Globus pallidus (tissue), 1 donor: ENCODE measurements at places on chromosomes 7 and 10.

GRCh38 chr10:44862006-44862751 is 49.0 kb upstream of the TMEM72 start:
- DNase-seq: no peak

DNA sequence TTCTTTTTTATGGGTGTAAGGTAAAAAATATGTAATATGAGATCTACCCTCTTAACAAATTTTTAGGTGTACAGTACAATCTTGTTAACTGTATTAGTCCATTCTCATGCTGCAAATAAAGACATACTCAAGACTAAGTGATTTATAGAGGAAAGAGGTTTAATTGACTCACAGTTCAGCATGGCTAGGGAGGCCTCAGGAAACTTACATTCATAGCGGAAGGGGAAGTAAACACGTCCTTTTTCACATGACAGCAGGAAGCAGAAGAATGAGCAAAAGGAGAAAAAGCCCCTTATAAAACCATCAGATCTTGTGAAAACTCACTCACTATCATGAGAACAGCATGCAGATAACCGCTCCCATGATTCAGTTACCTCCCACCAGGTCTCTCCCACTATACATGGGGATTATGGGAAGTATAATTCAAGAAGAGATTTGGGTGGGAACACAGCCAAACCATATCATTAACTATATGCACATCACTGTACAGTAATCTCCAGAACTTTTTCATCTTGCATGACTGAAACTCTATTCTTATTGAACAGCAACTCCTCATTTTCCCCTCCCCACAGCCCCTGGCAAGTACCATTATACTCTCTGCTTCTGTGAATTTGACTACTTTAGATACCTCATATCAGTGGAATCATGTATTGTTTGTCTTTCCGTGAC is 127.4 kb downstream of the WNT2 start:
- DNase-seq: no peak

- no peak for DNase-seq
These were observed 55.5 kb upstream of the SLC35G1 start for GRCh38 chr10:93838278-93838677.

- DNase-seq: no peak
These were observed 1.8 kb downstream of the TLX1 start for GRCh38 chr10:101132636-101133473.

GRCh38 chr7:39432807-39433416 is 133.3 kb upstream of the YAE1 start:
- no peak for DNase-seq

DNA sequence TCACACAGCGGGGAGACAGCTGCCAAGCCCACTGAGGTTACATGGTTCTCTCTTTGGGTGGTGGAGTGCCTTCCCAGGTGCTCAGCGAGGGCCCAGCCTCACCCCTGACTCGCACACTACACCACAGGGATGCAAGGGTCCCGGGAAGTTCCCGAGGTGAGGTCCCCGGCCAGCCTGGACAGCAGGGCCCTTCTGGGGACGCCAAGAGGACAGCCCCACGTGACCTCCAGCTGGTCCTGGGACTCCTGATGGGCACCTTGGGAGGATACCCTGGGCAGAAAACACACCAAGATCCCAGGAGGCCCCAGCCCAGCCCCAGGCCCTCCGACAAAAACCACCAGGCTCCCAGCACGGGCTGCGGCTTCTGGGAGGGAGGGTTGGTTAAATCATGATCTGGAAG is 8.3 kb downstream of the MICALL2 start:
- no peak for DNase-seq

DNA sequence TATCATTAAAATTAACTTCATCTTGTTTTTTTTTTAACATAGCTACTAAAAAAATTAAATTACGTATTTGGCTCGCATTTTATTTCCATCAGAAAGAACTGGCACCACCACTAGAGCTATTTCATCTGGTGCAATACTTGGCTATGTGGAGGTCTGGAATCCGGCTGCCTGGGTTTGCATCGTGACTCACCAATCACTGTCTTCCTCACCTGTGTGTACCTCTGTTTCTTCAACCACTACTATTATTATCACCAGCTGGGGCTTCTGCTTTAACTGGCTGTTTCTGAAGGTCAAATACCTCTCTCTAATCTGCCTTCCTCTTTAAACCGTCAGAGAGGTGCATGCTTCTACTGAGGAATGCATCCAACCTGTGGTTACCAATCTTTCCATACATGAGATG is 6.5 kb downstream of the WDR91 start:
- no peak for DNase-seq

- no peak for DNase-seq
These were observed 5.4 kb upstream of the STK17A start for GRCh38 chr7:43577485-43577951.

DNA sequence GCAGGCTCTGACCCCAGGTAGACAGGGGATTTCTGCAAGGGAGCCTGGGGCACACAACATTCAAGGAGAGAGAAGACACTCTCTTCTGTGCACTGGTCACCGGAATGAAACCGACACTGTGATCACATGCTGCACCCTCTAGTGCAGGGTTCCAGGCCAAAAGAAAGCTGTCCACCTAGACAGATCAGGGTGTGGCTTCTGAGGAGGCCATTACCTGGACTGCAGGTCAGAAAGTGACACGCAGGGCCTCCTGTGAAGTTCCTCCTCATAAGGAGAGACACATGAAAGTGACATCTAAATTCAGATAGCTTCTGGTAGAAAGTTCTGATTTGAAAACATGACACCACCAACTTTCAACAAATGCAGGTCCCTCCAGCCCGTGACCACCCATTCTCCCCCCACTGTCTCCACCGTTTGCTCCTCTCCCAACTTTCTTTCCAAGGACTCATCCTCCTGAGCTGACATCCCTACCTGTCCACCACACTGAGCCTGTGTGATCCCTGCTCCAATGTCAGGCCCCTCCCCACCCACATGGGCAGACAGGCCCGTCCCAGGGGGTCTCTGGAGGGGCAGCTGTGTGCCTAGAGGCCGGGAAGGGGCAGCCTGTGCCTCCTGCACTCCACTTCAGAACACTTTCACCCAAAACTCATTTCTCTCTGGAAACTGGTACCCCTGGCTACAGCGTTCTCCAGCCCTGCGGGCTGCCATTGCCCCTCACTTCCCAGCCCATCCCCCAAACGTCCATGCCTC is 198.0 kb downstream of the TNS3 start:
- DNase-seq: no peak

GRCh38 chr10:113187063-113187777 is 237.2 kb downstream of the TCF7L2 start:
- DNase-seq: peak; percentile 73

DNA sequence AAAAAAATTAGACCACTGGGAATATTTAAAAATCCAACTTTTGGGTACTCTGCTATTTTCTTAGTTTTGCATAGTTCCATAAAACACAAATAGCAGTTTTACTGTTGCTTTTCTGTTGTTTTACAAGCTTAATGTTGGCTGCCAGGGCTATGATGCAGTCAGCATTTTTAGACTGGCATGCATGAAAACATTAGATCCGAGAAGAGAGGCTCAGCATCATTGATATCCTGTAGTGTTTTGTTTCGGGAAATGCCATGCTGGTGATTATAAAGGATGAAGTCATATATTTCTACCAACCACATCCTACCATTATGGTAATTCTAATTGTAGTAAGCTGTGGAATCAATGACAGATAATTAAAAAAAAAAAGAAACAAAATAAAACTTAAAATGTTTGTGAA is 104.6 kb downstream of the MBL2 start:
- DNase-seq: no peak

DNA sequence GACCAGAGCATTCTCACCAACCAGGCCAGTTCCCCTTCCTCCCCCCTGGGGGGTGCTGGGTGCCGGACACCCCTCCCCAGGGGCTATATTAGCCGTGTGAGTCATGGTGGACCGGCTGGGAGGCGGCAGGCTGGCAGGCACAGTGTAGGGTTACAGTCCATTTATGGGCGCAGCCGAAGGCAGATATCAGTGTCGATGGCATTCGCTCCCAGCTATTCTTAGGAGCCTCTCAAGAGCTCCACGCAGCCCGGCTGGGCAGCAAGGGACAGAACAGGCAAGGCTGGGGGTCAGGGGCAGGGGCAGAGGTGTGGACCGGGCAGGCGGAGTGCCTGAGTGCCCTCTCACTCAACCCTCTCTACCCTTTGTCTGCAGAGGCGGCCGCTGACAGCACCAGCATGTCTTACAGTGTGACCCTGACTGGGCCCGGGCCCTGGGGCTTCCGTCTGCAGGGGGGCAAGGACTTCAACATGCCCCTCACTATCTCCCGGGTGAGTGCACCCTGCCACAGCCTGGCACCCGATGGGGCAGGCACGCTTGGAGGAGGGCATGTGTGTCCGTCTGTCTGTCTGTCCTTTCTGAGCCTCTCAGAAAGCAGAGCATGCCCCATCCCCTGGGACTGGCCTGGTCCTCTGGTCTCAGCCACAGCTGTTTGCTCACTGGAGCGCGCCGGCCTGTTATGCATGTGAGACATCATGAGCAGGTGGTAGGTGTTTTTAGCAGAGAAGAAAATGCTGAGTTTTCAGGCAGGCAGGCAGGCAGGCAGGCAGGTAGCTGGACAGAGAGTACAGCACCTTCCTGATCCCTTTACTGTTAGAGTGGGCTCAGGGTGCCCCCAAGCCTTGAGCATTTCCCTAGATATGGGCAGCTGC is at the start of gene LDB3:
Gene LDB3, plus strand, starts transcription at position 215 of the 869 bp plus-strand sequence. Its CDS starts 181 bp downstream, at position 396.
- peak; percentile 45 for DNase-seq

- no peak for DNase-seq
These were observed 18.1 kb upstream of the ZC3HAV1 start for GRCh38 chr7:139127648-139128047.

DNA sequence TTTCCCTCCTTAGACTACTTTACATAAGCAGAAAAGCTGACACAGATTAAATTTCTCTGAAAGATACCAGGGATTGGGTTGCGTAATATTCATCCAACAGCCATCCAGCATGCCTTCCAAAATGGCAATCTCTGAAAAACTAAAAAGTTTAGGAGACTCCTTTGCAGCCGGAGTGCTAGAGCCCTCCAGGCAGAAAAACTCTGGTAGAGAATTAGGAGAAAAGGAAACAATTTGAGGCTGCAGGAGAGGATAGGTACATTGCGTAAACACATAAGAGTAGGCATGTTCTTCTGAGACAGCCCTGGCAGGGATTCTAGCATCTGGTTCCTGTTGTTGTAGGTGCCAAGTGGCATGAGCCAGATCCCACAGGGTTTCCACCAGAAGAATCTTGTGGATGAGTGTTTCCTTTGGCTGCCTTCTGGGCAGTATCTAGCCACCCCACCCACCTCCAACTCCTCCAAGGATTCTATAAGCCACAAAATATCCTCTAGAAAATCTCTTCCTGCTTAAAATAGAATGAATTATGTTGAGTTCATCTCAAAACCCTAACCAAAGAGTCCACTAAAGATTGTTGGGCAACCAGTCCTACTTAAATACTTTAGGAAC is 402.4 kb downstream of the HGF start:
- no peak for DNase-seq

DNA sequence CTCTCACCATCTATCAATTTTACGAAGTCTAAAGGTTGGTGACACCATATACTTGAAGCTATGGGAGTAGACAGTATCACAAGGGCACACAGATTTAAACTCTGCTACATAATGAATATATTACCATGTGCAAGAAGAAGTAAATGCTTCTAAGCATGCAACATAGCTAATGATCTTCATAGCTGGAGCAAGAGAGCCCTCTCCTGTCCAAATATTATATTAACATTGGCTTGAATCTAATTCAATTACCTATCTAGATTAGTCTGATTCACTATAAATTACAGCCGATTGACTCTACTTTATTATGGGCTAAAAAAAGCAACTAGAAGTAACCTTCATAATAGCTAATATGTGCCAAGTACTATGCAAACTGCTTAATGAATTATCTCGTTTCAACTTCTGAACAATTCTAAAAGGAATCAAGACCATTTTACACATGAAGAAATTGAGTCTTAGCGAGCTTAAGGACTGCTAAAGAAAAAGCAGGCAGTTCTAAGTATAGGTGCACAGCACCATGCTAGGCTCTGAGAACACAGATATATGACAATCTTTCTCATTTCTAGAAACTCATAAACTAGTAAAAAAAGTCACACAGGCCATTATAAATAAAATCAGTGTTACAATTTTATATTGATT is 21.9 kb downstream of the FRA10AC1 start:
- DNase-seq: peak; percentile 18

DNA sequence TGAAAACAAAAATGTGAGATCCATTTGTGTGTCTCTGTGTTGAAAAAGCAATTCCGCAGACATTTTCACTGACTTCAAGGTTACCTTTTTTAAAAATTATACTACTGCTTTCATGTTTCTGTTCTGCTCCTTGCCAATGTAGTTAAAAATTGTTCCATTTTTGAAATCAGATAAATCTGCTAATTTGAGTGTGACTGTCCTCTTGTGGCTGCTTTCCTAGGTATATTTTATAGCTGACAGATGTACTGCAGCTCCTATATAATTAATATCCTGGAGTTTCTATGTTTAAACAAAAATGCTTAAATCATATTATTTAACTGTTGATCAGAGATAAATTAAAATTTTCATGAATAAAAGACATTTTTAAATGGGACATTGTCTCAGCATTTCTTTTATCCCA is 177.6 kb upstream of the LRRTM3 start:
- no peak for DNase-seq
